ENCODE measurements at places on chromosomes 13 and 19.
A peak's percentile ranks its signal among the peaks of the same experiment; 100 is the strongest.

- no peaks in the 10 kb centered on the region for H3K4me1 ChIP-seq
- no peak overlapping the region for H3K4me3 ChIP-seq
- H3K36me3 ChIP-seq: no peaks in the 10 kb centered on the region
- no peak overlapping the region for H3K27ac ChIP-seq
Measured at GRCh38 chr19:27964185-27964584, 1248.8 kb downstream of the UQCRFS1 start.

GRCh38 chr19:35142606-35143230 is 337 bp upstream of the FXYD7 start:
- peaks cover 29% of the 10 kb centered on the region for H3K27me3 ChIP-seq
- DNase-seq: peak; percentile 72
- no peak overlapping the region for H3K27ac ChIP-seq
- peaks cover 50% of the 10 kb centered on the region for H3K4me1 ChIP-seq

- H3K4me1 ChIP-seq: no peaks in the 10 kb centered on the region
- H3K27ac ChIP-seq: no peak overlapping the region
- DNase-seq: no peak
- no peak overlapping the region for H3K4me3 ChIP-seq
- no peaks in the 10 kb centered on the region for H3K27me3 ChIP-seq
Measured at GRCh38 chr13:93270769-93271742, 44.4 kb downstream of the GPC6 start.

- no peaks in the 10 kb centered on the region for H3K36me3 ChIP-seq
- peak overlapping the region; percentile 34 for H3K4me3 ChIP-seq
- no peaks in the 10 kb centered on the region for H3K27me3 ChIP-seq
- DNase-seq: peak; percentile 26
- H3K4me1 ChIP-seq: peaks cover 24% of the 10 kb centered on the region
- peak overlapping the region; percentile 89 for H3K27ac ChIP-seq
Measured at GRCh38 chr19:38049105-38049649, 142.2 kb downstream of the SIPA1L3 start.

- peaks cover 8% of the 10 kb centered on the region for H3K4me1 ChIP-seq
- no peaks in the 10 kb centered on the region for H3K27me3 ChIP-seq
- no peak for DNase-seq
- H3K36me3 ChIP-seq: peaks cover 100% of the 10 kb centered on the region
Measured at GRCh38 chr19:16125737-16126495, 14.2 kb downstream of the RAB8A start.

GRCh38 chr13:48950501-48950875 is 25.2 kb upstream of the FNDC3A start:
- no peak overlapping the region for H3K27ac ChIP-seq
- H3K4me3 ChIP-seq: no peak overlapping the region
- H3K4me1 ChIP-seq: no peaks in the 10 kb centered on the region
- no peaks in the 10 kb centered on the region for H3K27me3 ChIP-seq

GRCh38 chr19:19133985-19134384 is 4.3 kb downstream of the TMEM161A start:
- H3K27me3 ChIP-seq: no peaks in the 10 kb centered on the region
- H3K27ac ChIP-seq: no peak overlapping the region
- H3K4me1 ChIP-seq: peaks cover 27% of the 10 kb centered on the region
- no peak for DNase-seq

GRCh38 chr13:90713441-90714133 is 633.9 kb upstream of the MIR17HG start:
- no peaks in the 10 kb centered on the region for H3K4me1 ChIP-seq
- H3K4me3 ChIP-seq: no peak overlapping the region
- H3K27ac ChIP-seq: no peak overlapping the region
- no peaks in the 10 kb centered on the region for H3K36me3 ChIP-seq

DNA sequence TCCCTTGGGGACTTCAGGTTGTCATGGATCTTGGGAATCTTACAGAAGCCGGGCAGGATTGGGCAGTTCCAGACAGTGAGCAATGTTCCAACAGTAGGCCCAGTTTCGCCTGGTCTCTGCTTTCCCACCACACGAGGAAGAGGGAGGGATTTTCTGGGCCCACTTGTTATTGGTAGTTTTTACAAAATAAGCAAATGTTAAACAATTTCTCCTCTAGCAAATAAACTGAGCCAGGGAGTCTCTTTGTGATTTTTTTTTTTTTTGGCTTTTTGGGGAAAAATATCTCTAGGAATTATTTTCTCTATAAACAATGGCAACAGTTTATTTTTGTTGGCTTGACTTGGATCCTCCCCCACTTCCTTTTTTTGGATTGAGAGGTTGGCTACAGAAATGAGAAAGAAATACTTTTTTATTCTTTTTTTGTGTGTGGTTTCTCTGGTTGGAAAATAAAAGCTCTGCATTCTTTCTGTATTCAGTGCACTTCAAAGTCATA is 89.3 kb downstream of the TM9SF2 start:
- no peaks in the 10 kb centered on the region for H3K4me1 ChIP-seq
- H3K4me3 ChIP-seq: no peak overlapping the region
- H3K27ac ChIP-seq: no peak overlapping the region
- no peak for DNase-seq

DNA sequence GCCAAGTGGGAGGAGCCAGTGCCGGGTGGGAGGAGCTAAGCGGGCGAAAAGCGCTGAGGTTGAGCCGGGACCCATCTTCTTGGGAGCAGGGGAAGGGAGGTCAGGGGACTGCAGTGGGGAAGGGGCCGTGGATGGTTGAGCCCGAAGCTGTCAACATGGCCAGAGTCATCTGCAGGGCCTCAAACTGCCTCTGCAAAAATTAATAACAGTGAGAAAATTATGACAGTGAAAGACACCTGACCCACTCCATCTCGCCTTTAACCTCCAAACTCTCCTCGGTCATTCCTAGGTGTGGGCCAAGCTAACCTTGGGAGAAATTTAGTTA is 30.1 kb downstream of the ZNF557 start:
- peak overlapping the region; percentile 91 for H3K27ac ChIP-seq
- peaks cover 3% of the 10 kb centered on the region for H3K4me1 ChIP-seq
- no peaks in the 10 kb centered on the region for H3K27me3 ChIP-seq
- no peaks in the 10 kb centered on the region for H3K36me3 ChIP-seq
- DNase-seq: no peak

DNA sequence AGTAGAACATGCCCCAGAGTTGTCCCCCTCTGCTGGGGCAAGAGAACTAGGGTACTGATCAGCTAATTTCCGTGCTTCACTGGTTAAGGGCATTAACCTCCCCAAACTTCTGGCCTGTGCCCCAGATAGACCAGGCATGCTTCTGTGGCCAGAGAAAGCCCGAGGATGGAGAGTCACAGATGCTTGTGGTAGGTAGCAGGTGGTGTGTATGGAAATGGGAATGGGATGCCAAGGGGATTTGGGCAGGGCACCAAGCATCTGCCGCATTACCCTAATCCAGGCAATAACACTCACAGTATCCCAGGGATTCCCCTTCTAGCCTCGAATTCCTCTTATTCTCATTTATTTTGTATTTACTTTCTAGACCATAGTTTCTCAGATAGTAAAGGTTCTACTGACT is 124.8 kb upstream of the KLF12 start:
- H3K27ac ChIP-seq: no peak overlapping the region
- no peak overlapping the region for H3K4me3 ChIP-seq
- H3K36me3 ChIP-seq: peaks cover 5% of the 10 kb centered on the region
- DNase-seq: no peak

DNA sequence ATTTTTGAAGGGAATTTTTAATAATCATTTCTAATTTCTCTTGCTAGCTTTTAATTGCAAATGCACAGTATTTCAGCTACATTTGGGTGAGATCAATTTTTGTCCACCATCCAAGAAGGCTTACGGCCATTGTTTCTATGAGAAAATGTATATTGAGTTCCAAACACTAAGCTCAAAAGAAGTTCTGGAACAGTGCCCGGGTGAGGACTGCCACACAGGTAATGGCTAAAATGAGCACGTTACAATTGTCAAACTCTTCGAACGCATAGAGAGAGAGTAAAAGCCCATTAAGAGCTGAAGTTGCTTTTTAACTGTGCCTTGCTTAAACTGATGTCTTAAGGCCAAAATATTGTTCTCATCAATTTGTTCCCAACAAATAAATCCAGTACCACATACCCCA is 755.0 kb downstream of the DIAPH3 start:
- H3K36me3 ChIP-seq: no peaks in the 10 kb centered on the region
- H3K4me1 ChIP-seq: no peaks in the 10 kb centered on the region
- no peak overlapping the region for H3K4me3 ChIP-seq
- H3K27me3 ChIP-seq: no peaks in the 10 kb centered on the region
- DNase-seq: no peak

- no peak for DNase-seq
- no peak overlapping the region for H3K4me3 ChIP-seq
- no peaks in the 10 kb centered on the region for H3K4me1 ChIP-seq
- no peak overlapping the region for H3K27ac ChIP-seq
Measured at GRCh38 chr13:54627646-54628372, 1599.2 kb downstream of the OLFM4 start.

- H3K27ac ChIP-seq: no peak overlapping the region
- no peaks in the 10 kb centered on the region for H3K36me3 ChIP-seq
- H3K4me3 ChIP-seq: no peak overlapping the region
- H3K4me1 ChIP-seq: peaks cover 2% of the 10 kb centered on the region
Measured at GRCh38 chr13:77397636-77398035, 70.7 kb upstream of the MYCBP2 start.

DNA sequence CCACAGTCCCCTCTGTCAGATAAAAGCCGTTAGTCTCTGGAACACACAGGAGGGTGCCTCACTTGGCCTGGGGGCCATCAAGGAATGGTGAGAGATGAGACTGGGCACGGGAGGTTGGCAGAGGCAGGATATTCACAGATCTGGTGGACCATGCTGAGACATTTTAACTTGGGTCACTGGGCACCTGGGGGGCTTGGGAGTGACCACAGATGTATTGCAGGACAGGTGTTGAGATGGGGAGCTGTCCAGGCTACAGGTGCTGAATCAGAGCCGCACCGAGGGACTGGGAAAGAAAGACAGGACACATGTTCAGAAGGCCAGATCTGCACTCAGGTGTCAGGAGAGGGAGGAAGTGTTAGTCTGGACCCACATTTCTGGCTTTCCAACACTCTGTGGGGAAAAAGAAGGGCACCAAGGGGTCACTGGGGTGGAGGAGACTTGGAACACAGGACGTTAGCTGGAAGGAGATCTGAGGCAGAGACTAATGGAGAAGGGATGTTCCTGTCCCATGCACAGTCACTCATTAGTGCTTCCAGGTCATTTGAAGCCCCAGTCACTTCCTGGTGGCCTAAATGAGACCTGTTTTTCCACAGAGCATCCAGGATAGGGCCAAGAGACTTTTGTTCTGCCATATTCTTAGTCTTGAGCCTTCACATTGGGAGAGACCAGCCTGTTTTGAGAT is 56.1 kb downstream of the CHST8 start:
- H3K4me3 ChIP-seq: no peak overlapping the region
- no peak for DNase-seq
- no peaks in the 10 kb centered on the region for H3K4me1 ChIP-seq
- H3K27me3 ChIP-seq: peaks cover 33% of the 10 kb centered on the region

DNA sequence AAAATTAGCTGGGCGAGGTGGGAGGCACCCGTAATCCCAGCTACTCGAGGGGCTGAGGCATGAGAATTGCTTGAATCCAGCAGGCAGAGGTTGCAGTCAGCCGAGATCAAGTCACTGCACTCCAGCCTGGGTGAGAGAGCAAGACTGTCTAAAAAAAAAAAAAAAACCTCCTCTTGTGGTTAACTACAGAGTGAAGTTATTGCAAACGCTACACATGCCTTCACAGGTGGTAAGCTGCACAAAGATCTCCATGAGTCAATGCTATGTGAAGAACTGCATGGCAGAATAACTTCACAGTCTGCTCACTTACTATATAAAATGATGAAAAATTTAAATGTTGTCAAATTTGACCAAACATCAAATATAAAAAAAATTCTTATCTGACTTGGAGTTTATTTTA is 436.8 kb downstream of the FGF14 start:
- H3K27ac ChIP-seq: no peak overlapping the region
- no peaks in the 10 kb centered on the region for H3K4me1 ChIP-seq
- H3K27me3 ChIP-seq: no peaks in the 10 kb centered on the region
- no peak overlapping the region for H3K4me3 ChIP-seq
- H3K36me3 ChIP-seq: no peaks in the 10 kb centered on the region

DNA sequence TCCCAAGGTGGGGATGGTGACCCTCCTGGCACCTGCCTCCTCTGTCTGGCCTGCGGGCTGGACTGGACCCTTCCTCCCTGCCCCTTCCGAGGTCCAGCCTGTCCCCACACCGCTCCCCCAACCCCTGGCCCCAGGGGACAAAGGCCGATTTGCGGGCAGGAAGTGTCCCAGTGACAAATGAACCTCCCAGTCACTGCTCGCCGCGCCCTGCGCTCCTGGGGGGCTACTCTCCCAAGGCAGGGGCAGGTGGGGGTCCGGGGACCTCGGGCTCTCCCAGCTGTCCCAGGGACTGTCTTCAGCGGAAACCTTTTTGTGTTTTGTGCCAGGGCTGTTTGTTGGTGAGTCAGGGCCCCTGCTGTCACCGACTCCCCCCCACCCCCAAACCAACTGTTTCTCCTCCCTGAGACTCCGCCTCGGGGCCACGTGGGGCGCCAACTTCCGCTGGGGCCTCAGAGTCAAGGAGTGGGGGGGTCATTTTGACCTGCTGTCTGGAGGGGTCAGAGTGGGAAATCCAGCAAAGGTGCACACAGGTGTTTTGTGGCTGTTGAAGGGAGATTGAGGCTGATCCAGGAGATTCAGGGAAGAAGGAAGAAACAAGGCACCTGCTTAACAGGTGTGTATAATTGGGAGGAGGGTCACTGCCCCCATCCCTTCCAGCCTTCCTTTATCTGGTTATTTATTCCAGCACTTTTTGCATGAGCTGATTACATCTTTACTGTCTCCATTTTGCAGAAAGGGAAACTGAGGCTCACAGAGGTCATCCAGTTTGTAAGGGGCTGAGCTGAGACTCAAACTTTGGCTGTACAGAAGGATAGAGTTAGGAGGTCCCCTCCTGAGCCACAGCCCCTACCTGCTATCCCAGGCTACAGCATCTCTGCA is 831 bp downstream of the PGPEP1 start:
- H3K36me3 ChIP-seq: peaks cover 6% of the 10 kb centered on the region
- no peaks in the 10 kb centered on the region for H3K4me1 ChIP-seq
- H3K27me3 ChIP-seq: no peaks in the 10 kb centered on the region
- peak overlapping the region; percentile 67 for H3K27ac ChIP-seq

- H3K36me3 ChIP-seq: no peaks in the 10 kb centered on the region
- H3K27ac ChIP-seq: no peak overlapping the region
- no peak for DNase-seq
- no peaks in the 10 kb centered on the region for H3K4me1 ChIP-seq
- H3K4me3 ChIP-seq: no peak overlapping the region
Measured at GRCh38 chr19:44552324-44552723, 22.8 kb upstream of the CEACAM20 start.

- H3K36me3 ChIP-seq: no peaks in the 10 kb centered on the region
- no peaks in the 10 kb centered on the region for H3K27me3 ChIP-seq
- H3K4me1 ChIP-seq: peaks cover 5% of the 10 kb centered on the region
- H3K4me3 ChIP-seq: no peak overlapping the region
Measured at GRCh38 chr13:80475718-80476117, 134.8 kb upstream of the SPRY2 start.

Data from T-cell (primary cell).